ENCODE measurements at places on chromosomes 4 and X.

- no peak for DNase-seq
Measured at GRCh38 chr4:48337731-48338130, 3.6 kb upstream of the SLAIN2 start.

DNA sequence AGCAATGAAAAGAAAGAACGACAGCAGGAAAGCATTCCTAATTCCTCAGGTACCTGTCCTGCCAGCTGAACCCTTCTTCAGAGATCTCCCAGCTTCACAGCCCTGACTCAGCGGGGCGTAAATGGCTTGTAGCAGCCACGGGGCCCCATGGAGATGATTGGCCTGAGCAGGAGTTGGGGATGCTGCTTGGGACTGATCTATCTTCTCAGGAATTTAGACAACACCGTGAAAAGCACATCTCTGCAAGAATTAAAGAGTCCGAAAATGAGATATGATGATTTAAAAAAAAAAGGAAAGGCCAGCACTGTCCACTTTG is 22.5 kb upstream of the SLC25A4 start:
- no peak for DNase-seq

DNA sequence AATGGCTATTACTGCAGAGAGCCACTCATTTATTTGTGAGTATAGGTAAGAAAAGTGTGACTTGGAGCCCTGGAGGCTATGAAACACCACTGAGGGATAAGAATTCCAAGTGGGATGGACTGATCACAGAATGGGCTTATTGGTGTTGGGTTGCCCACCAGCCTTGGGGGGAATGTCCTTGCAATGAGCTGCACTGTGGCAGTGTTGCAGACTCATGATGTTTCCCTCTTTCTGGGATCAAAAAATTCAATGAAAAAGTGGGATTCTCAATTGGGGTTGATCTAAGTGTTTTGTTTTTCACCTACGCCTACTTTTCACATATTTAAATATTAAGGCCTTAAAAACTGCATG is 1024.5 kb upstream of the PCDH10 start:
- no peak for DNase-seq

GRCh38 chr4:164373021-164373420 is 380.9 kb upstream of the SMIM31 start:
- DNase-seq = no peak

DNA sequence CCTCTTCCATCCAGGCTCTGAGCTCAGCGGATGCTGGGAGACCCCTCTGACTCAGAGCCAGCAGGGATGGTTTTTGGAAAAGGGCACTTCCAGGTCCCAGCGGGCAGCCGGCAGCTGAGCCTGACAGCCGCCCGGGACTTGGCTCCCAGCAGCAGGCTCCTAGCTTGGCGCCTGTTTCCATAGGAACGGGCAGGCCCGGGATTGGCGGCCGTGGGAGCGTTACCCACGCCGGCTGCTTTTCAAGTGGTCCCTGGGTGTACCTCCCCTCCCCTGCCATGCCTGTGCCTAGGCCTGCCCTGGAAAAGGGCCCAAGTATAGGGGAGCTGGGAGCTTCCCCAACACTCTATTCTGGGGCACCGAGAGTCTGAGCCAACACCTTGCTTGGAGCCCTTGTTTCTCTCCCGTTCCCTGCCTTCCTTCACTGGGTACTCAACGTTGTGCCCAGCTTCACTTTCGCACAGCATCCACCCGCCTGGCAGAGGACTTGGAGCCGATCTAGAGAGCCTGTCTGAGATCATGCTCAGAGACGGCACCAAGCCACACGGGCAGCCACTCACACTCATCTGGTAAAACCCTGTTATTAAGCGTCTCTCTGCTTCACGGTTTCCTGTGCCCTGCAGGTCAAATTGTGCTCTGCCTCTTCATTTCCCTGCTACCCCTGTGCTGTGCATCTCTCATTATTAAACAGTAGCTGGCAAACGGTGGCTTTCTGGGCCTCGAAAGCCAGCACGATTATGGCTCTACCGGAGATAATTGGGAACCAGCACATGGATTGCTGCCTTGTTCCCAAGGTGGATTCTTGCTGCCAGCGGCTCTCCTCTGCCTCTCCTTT is 521.5 kb downstream of the BCOR start:
- peak; percentile 46 for DNase-seq

DNA sequence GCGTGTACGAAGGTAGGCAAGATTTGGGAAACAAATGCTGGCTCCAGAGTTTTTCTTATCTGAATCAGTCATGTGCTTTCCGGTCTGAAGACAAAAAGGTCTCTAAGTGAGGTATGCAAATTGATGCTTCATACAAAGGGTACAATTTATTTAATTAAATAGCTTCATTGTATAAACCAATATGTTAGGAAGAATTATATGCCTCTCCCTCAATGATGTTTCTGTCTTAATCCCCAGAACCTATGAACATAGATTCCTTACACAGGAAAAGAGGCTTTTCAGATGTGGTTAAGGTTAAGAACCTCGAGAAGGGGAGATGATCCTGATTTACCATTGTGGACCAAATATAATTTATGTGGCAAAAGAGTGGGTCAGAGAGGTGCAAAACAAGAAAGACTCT is 543.5 kb upstream of the PCDH10 start:
- DNase-seq = no peak

DNA sequence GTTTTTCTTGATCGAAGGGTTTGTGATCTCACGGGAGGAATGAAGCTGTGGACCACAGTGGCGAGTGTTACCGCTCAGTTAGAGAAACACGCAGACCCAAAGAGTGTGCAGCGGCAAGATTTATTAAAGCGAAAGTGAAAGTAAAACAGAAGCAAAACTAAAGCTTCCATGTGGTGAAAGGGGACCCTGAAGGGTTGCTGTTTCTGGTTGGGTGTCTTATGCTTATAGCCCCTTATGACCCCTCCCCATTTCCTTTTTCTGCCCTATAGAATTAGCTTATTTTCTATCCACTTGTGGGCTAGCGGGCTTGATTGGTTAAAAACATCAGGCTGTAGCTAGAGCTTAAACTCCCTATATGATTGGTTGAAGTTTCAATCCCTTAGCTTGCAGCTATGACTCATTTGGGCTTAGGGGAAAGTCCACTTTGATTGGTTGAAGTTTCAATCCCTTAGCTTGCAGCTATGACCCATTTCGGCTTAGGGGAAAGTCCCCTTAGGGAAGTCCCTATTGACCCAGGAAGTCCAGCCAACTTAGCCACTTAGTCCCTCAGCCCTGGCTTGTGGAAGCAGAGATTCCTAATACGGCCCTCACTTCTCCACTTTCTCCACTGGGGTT is 171.2 kb upstream of the NWD2 start:
- peak; percentile 1 for DNase-seq

DNA sequence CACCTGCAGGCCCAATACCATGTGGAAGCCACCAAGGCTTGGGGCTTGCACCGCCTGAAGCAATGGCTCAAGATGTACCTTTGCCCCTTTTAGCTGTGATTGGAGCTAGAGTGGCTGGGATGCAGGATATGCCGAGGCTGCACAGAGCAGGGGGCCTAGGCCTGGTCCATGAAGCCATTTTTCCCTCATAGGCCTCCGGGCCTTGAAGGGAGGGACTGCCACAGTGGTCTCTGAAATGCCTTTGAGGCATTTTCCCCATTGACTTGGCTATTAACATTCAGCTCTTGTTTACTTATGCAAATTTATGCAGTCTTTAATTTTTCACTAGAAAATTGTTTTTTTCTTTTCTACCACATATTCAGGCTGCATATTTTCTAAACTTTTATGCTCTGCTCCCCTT is 203.2 kb upstream of the HHIP start:
- no peak for DNase-seq

GRCh38 chr4:101337688-101338087 is 9.6 kb downstream of the PPP3CA start:
- no peak for DNase-seq

DNA sequence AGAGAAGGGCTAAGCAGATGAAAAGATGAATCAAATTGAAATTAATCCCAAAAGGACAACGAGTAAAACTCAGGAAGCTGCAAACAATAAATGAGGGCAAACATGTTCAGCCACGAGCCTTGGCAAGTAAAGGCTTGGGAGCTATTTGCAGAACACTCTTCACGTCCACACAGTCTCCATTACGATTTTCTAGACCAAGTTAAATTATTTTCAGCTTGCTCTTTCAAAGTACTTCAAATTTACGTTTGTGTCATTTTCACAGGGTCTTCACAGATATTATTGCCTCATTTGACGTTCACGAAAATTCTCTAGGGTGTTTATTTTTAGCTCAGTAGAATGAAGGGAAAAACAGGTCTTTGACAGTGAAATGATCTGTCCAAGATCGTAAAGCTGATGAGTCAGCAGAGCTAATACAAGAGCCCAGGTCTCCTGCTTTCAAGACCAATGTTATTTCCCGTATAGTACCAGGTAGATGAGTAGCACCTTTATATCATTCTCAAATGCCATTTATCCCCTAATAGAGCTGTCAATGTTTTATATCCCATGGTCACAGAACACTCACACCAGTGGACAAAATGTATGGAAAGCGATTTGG is 20.9 kb downstream of the KLB start:
- DNase-seq = no peak

GRCh38 chr4:101753721-101754120 is 36.8 kb upstream of the BANK1 start:
- DNase-seq = no peak

DNA sequence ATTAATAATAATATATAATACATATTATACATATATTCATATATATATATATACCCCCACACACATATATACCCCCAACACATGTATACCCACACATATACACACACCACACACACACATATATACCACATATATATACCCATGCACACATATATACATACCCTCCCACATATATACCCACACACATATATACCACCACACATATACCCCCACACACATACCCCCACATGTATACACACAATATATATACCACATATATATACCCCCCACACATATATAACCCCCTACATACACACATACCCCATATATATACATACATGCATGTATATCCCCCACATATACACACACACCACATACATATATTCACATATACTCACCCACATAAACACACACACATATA is 52.0 kb downstream of the NSG1 start:
- no peak for DNase-seq

- no peak for DNase-seq
Measured at GRCh38 chrX:9829308-9830267, 43.4 kb downstream of the SHROOM2 start.

GRCh38 chrX:71215338-71215912 is 7.6 kb upstream of the GJB1 start:
- no peak for DNase-seq

- DNase-seq = no peak
Measured at GRCh38 chrX:21373001-21373400, 1.2 kb upstream of the CNKSR2 start.

DNA sequence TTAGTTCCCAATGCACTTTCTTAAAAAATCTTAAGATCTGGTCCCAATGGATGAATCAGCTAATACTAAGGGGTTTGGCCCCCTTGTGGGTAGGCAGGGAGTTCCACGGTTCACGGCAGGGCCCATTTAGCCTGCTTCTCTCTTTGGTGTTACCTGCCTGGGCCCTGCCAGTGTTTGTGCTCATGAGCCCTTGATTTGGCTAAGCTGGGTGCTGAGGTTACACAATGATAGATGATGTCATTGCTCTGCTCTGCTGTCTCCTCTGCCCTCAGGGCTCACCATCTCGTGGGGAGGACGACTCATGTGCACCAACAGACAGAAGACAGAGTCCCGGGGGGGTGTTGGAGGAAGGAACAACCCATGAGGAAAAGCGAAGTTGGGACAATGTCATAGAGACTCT is 24.4 kb downstream of the RTL5 start:
- DNase-seq = no peak

GRCh38 chrX:3143043-3143799 is 102.0 kb downstream of the ARSF start:
- DNase-seq = no peak

DNA sequence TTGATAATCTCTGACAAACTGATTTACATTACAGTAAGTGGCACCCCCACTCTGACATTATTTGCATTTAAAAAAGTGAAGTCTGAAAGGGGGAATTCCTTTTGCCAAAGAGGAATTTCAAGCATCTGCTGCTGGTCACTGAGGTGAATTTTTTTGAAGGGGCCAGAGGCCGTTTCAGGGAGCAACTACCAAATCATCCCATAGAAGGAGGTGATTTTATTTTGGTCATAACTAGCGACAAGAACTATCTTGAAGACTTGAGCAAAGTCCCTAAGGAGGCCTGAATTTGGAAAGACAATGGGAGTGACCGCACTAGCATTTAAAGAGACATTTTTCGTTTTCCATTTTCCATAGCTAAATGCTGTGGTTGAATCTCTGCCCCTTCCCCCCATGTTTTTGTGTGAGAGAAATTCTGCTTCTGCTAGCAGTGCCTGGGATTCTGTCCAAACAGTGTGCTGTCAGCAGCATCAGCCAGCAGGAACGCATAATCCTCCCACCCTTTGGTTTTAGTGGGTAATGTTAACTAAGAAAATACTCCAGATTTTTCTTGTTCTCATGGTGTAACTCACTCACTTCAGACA is 110.1 kb upstream of the MED14 start:
- DNase-seq = no peak

- DNase-seq = no peak
Measured at GRCh38 chrX:40283981-40284380, 186.2 kb upstream of the BCOR start.

DNA sequence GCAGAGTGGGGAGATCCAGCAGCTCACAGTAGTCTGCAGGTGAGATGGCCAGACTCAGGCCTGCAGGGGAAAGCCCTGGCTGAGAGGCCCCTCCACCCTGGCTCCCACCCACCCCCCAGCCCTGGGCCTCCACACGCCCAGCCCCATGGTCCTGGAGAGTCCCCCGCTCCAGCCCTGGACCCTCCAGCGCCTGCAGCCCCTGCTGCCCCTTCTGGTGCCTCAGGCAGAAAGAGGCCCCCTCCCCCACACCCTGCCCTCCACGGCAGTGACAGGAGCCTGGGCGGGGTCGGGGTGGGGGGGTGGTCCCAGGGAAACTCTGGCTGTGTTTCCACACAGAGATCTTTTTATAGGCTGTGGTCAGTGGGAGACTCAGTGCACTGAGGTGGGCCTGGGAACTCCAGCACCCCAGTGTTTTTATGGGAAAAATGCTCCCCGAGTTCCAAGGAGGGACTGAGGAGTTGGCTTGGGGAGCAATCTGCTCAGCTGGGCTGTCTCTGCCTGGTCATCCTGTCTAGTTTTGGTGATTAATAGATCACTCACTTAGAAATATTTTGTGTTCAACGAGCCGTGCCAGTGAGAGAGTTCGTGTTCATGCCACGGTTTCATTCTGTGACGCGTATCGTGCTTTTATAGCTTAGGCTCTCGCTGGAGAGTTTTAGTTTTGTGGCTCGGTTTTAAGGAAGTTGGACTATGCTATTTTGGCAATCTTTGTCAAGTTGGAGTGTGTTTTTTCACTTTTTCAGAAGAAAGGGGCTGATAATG is 53.1 kb upstream of the HGFAC start:
- DNase-seq = no peak
